ENCODE measurements at places on chromosomes 5 and 9.

GRCh38 chr9:114928136-114928535, 2.3 kb downstream of the TNFSF8 start:
- peak; percentile 13 for DNase-seq

DNA sequence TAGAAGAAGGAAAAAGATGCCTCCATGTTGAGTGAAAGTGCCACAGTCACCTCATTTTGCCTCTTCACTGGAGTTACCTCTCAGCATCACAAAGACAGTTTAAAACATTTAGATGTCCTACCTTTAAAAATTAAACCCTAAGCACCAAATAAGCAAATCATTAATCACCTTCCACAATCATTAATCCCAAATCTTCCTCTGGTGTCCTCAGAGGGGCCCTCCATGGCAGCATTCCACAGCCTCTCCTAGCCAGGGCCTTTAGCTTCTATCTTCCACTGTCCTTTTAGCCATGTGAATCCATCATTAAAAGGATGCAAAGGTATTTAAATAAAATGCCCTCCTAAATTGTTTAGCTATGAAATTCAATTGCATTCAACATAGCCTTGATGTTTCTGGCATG, 310.8 kb downstream of the PDE4D start:
- DNase-seq = no peak

DNA sequence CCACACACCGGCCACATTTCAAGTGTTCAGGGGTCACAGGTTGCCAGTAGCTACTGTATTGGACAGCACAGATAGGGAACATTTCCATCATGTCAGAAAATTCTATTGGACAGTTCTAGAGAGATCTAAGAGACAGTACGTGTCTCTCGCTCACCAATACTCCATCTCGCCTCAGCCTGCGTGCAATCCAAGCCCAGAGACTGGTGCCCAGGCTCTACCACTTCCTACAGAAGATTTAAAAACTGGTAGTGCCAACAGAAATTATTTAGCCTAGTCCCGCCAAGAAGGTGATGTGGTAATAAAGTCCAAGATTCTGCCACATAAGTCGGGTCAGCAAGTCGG, 390 bp upstream of the SNX2 start:
- no peak for DNase-seq

DNA sequence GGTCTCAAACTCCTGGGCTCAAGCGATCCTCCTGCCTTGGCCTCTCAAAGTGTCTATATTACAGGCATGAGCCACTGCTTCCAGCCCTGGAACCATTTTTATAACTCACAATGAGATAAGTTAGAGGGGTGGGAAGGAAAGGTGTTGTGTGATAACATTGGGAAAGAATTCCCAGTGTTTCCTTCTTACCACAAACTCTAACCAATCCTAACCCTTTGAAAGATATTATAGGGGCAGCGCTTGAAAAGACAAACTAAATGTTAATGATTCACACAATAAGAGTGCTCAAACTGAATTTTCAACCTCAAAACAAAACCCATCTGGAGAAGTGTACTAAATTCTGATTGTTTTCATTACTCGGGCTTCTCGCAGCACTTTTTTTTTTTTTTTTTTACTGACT, 109.7 kb downstream of the TSSK1B start:
- DNase-seq = no peak

- DNase-seq = no peak
Observed at GRCh38 chr9:9536523-9536922, 1076.3 kb downstream of the PTPRD start.

DNA sequence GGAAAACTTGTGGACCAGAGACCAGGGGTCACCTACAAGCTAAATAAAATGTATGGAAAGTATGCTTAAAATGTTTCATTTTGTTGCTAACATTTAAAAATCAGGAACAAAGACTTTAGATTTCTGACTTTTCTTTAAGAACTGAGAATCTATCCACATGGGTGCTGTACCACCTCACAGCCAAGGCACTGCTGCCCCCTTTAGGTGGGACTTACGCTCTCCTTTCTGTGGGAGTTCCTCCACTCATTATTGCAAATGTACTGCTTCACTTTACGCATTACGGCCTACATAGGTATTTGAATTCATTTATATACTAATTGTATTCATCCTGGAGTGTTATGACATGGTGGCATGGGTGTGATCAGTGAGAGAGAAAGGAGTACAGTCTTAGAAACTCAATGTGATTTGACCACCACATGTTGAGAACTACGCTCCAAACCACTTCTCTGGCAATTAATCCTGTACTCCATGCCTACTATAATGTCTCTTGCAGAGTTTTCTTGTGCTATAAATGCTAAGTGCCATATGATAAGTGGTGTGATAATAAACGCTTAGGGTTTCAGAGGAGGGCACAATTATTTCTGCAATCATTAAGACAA, 24.7 kb upstream of the CETN3 start:
- no peak for DNase-seq

DNA sequence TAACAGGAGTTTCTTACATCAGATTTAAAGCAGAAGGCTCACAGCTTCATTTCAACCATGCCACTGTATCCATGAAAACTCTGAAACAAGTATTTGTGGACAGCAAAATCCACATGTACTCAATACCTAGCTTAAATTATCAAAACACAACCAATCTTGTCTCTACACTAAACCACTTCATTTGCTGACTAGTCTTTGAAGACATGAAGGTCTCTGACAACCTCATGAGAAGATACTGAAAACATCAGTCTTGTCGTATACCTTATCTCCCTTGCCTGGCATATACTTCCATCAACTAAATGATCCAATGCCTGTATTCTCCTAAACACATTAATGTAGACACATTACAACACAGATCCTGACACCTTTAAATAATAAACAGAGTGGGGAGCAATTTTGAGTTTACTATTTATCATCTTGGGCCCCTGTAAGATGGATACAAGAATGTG, 2.9 kb downstream of the RPS23 start:
- DNase-seq = no peak

- DNase-seq = no peak
Observed at GRCh38 chr5:32173267-32174010, 680 bp downstream of the GOLPH3 start.
